ENCODE measurements at places on chromosomes 13 and 19.

- no peak for DNase-seq
Measured at GRCh38 chr13:95734124-95734523, 57.2 kb downstream of the DNAJC3 start.

- DNase-seq = no peak
Measured at GRCh38 chr19:14402332-14403144, 16.6 kb downstream of the DDX39A start.

DNA sequence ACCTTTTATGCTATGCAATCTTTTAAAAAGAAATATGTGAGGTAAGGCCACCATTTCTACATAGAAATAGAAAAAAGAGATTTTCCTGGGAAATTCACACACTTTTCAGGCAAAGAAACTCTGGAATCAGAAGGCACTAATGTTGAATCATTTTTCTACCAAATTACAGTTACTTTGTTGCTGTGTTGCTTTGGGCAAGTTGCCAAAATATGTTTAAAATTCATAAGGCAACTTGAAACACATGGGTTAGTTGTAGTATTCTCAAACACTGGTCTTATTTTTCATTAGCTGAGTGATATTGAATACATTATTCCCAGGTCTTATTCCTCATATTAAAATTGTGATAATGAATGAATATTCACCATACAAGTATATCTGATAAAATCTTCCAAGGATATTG, 195.0 kb upstream of the SLITRK1 start:
- DNase-seq = no peak

GRCh38 chr19:1624458-1624857, 19.2 kb upstream of the UQCR11 start:
- no peak for DNase-seq

GRCh38 chr19:29290853-29291252, 77.9 kb upstream of the UQCRFS1 start:
- DNase-seq = no peak

DNA sequence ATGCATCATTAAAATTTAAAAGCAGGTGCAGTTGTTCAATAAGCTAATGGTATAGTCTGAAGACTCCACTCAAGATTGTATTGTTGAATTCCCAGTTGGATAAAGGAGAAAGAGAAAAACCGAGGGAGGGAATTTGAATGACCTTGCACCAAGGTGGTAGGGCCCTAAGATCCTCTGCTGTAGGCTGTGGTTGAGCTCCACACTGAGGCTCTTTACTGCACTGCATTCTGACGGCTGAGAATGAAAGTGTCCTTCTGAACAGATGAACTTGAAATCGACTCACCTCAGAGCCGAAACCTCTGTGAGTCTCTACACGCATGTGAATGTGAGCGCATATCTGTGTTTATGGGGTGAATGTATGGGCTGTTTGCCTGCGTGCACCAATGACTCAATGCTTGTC, 388.9 kb upstream of the DACH1 start:
- DNase-seq = no peak
